Muscle of arm (tissue), 14 donors: ENCODE measurements at places on chromosomes 2 and 18.

- no peak for DNase-seq
These were observed 51.6 kb upstream of the RAPH1 start for GRCh38 chr2:203586696-203587095.

DNA sequence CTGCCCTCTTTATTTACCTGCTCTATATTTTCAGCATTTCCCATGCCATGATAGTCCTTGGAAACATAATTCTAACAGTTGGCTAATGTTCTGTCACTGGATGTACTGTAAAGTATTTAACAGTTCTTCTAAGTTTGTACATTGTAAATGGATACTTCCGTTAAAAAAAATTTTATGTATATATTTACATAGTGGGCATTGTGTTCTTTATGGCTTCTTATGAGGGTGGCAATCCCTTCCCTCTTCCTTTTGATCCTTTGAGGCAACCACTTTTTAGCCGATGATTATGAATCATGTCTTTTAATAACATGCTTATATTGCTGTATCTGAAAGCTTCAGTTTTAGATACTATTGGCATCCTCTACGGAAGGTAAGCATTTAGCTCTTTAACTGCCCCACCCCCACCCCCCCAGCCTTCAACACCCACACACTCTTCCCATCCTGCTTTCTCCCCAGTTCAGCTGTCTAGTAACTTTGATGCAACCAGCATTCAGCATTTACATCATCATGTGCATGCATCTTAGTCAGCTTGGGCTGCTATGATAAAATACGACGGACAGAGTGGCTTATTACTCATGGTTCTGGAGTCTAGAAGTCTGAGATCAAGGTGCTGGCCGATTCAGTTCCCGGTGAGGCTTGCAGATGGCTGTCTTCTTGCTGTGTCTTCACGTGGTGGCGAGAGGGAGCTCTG, 21.0 kb upstream of the EDAR start:
- DNase-seq, result no peak

DNA sequence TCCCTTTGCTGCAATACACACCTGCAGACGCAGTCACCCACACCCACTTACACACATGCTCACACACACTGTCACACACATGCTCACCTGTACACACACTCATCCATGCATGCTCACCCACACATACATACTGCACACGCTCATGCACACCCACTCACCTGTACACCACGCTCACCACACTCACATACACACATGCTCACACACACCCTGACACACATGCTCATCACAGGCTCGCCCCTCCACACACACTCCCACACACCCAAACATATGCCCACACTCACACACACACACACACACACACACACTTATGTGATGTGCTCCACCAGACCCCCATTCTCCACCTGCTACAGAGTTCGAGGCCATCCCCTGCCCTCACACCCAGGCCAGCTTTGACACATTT, 22.8 kb upstream of the CREG2 start:
- DNase-seq, result no peak

- DNase-seq, result no peak
These were observed 56.8 kb upstream of the KIDINS220 start for GRCh38 chr2:8893978-8894820.

DNA sequence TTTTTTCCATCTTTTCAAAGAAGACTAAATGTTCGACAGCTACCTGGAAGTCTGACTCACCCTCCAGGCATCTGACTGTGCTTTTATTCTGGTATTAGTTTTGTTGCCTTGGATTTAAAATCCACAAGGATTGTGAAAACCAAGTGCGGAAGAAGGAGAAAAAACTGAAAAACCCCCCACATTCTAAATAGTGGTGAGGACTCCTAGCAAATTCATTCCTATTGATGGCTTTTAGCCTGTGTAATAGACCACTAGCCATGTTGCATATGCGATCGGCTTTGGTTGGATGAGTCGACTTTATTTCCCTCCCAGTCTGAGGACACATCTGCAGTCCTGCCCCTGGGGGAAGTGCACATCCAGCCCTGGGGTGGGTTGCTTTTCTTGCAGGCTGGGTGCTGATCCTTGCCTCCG, 16.9 kb downstream of the LDLRAD4 start:
- DNase-seq, result peak; percentile 50

DNA sequence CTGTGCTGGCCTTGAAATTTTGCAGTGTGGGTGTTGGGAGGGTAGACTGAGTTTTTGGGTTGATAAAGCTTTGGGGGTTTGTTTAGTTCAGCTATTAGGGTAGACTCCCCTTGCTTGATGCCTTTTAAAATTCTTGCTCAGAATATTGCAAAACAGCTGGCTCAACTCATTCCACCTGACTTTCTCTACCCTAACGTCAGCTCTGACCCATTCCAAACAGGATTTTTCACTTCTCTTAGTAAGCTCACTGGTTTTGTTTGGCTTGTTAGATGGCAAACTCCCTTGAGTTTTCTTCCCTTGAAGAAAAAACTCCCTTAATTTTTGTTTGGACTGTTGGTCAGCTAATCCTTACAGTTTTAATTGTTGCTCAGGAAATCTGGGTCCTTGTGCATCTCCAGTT, 195.1 kb upstream of the DTNA start:
- DNase-seq, result no peak

GRCh38 chr18:55385770-55386169, 202.2 kb downstream of the TCF4 start:
- no peak for DNase-seq

DNA sequence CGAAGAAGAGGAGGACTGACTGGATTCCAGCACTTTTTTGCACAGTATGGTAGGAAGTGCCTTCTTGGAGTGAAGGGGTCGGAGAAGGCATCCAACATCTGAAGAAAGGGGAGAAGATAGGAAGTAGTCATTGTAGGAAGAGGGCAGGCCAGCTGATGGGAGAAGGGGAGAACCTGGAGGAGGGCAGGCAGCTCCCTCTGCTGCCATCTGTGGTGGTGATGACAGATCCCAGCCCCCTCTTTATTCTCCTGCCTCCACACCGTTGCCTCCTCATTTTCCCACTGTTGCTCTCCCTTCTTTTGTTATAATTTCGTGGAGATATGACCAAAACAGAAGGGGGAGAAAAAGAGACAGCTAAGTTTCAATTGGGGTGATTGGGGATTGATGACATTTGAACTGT, 2.9 kb upstream of the SCYGR2 start:
- no peak for DNase-seq

GRCh38 chr2:239991689-239992314, 33.3 kb downstream of the NDUFA10 start:
- DNase-seq, result peak; percentile 65

- no peak for DNase-seq
These were observed 8.4 kb downstream of the BARD1 start for GRCh38 chr2:214801068-214801467.

- no peak for DNase-seq
These were observed 45.6 kb downstream of the MREG start for GRCh38 chr2:215967590-215968378.

- peak; percentile 14 for DNase-seq
These were observed 152.8 kb downstream of the DSC3 start for GRCh38 chr18:30889519-30890301.

DNA sequence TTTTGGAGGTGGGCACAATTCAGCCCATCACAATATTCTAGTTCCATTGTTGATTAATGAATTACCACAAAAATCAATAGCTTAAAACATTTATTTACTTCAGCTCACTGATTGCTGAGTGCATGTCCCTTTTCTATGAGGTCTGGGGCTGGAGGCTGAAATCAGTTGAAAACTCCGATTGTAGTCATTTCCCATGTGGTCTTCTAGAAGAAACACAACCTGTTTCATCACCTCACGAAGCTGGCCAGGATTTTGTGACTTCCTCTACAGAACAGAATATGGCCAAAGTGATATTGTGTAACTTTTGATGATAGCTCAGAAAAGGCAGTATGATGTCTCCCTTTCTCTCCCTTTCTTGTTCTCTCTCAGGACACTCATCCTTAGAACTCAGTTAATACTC, 44.1 kb upstream of the CYRIA start:
- DNase-seq, result no peak

DNA sequence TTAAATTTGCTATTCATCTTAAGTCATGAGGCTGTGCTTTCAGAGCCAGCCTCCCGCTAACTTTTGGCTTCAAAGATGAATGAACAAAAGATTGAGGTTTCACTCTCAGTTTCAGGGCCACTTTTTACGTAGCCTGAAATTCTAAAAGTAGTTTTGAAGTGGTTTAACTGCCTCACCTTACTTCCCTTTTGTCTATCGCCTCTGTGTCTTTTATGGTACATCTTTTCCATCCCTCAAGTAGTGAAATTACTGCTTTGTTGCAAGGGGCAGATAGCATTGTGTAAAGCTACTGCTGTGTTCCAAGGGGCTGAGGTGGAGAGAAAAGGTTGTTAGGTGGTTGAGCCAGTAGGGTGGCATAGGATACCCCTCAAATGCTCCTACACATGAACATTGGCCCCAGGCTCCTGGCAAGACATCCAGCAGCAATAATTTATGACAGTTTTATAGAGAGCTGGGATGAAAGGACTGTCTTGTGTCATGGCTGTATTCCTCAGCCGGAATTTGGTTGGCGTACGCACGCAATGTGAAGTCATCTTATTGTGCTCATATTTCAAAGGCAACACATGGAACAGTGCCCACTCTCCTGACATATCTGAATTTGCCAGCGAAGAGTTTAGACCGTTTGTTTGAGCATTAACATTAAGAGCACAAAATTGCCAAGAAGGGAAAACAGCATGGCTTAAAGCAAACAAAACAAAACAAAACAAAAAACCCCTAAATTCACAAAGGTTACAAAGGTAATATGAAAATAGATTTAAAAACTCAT, 32.2 kb downstream of the QPCT start:
- DNase-seq, result peak; percentile 86

DNA sequence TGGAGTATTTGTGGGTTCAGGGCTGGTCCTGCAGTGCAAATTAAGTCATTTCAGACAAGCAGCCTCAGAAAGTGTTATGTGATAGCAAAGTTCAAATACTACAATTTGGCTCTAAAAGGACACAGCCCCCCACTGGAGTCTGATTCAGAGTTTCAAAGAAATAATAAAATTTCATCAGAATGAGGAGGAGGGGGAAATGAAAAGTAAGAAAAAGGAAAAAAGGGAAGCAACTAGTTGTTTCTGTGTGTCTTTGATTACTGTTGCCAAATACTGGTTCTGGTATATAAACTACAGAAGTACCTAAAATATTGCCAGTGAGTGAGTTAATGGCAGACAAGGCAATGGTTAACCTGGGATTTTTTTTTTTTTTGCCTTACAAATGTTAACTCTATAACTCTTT, 773.9 kb downstream of the BCL11A start:
- DNase-seq, result no peak

DNA sequence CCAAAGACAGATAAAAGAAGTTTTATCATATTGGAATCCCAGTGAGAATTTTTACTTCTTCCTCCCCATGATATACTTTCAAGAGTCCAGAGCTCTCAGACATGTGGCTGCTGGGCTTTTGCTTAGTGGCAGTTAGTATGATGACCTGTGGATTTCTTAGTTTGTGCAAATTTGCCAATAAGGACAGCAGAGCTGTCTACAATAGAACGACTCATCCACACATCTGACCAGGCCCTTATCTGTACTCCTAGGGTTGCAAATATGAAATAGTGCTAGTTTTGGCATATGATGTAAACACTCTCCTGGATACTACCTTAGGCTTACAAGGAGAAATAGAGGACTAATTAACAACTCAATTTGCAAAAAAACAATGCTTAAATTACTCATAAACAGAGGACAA, 758.4 kb upstream of the TMEFF2 start:
- DNase-seq, result no peak

DNA sequence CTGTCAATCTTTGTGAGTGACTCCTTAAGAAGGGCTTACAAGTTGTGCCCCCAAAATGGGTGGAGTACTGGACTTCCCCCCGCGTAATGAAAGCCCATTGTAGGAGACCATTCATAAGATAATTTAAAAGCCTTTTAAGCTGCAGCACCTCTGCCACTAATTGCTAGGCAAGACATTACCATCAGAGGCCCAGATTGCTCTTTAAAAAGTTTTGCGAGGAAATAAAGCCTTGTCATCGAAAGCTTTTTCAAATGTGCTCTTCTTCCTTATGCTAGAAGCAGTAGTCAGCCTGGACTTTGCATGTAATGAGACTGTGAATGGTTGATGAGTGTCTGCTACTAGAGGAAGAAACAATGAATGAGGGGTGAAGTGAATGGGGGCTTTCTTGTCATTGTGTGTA, 345.3 kb upstream of the CDH2 start:
- no peak for DNase-seq

DNA sequence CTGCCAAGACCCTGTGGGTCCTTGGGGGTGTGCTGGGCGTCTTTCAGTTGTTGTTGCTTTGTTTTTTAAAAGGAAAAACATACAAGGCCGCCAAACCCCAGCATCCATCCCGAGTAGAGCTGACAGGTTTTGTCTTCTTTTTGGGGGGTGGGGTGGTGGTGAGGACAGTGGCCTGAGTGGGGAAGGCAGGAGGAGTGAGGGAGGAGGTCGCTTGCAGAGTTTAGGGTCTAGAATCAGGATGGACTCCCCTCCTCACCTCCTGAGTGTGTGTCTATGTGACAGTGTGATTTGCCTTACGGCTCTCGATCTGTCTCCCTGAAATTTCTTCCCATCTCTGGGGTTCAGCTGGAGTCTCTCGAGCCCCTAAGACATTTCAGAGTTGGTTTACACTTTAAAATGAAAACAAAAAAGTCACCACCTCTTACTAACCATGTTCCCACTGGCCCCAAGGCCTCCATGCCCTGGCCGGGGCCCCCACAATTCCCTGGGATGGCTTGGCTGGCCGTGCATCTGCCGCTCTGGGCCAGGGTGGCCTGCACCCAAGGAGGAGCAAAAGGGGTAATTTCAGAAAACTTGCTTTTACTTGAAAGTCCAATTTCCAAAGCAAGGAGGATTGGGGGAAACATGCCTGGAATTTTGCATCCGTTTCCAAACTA, 5.0 kb downstream of the SIX3 start:
- DNase-seq, result no peak

GRCh38 chr2:8615576-8616281, 66.1 kb upstream of the ID2 start:
- DNase-seq, result no peak

GRCh38 chr18:23266717-23267446, 131.6 kb downstream of the CABLES1 start:
- DNase-seq, result no peak

DNA sequence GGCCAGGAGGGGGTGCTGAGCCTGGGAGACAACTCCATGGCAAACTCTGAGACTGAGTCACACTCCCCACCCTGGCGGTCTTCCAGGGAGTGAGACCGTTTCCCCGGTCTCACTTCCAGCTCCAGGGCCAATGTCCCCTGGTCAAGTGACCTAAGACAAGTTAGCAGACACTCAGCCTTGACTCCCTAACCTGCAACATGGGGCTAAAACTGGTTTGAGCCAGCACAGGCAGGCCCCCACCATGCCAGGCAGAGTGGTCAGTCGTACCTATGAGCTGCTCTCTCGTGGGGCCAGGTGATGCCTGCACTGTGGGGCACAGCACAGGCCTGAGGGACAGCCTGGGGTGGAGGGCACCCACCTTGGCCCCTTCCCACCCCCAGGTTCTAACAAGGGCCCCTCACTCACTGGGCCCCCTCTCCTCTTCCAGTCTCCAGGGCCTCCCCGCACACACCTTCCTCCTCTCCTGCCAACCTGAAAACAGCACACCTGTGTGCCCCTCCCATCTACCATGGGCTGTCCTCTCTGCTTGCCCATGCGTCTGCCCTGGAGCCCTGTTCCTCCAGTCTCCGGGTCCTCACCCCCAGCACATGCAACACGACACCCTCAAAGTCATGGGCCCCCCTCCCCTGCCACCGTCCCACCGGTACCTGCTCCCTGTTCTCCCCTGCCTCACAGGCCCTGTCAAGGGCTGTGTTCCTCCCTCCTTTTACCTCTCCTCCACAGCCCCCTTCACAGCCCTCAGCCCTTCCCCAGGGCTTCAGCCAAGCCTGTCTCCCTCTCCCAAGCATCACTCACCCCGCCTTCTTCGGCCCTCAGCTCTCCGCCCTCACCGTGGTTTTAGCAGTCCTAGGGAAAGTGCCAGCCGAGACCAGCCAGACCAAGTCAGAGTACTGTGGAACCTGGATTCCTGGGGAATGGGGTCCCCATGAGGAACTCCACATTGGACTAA, 1.6 kb downstream of the GPR17 start:
- DNase-seq, result no peak
